ENCODE measurements at places on chromosomes 2 and 18. TPM values are rescaled to one million over a fixed set of nuclear protein-coding genes. Genes with fewer than 3 reads are reported as not detected.

DNA sequence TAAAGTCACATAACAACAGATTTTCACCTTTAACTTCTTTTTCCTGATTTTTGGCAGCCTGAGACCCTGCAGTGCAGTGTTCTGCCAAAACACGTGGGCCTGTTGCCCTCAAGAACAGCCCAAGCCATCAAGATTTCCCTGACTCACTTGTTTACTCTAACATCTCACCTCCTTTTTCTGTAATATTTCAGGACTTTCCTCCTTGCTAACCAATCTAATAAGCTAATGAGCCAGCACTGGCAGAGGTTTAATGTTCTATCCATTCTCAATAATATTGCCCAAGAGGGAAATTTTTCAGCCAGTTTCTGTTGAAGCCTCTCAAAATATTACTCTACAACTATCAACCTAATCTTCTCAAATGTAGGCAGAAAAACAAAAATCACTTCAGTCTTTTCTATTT lies 635.2 kb downstream of the DPP10 start:
- no peak for DNase-seq

The ECEL1 gene
- total RNA-seq: 2.3 TPM

- no peak for DNase-seq
These were observed 666.0 kb downstream of the DSC3 start for GRCh38 chr18:30376515-30376914.

DNA sequence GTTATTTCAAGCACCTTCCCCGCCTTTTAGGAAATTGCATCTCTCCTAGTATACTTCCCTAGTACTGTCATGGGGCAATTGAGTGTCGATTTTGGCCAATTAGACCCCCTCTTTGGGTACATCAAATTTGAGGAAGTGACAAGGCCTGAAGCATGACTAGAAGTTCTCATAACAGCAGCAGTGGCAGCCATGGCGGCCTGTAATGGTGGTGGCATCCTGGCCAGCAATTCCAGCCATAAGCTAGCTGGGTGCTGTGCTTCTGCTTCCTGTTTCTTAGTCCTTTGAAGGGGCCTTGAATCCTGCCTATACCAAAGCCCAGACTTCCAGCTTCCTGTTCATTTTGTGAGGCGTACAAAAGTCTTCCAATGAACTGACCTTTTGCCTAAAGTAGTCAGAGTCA lies 523.1 kb downstream of the PLCL1 start:
- DNase-seq: no peak

The PDCD1 gene
- 0.88 TPM for total RNA-seq

DNA sequence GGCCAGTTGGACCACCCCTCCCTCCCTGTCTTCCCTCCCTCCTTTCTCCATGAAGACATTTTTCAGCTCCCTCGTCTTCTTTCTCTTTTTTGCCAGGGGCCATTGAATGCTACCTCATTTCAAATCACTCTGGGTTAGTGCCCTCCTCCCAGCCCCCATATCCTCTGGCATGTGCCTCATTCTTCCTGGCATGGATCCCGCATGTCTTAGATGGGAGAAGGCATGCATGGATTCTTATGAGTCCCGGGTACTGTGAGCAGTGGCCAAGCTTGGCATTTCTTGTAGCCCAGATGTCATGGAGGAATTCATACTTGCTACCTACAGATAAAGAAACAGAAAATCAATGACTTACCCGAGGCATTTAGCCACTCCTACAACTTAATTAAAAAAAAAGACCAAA lies 9.0 kb upstream of the HAAO start:
- DNase-seq: no peak

GRCh38 chr2:22894761-22895160 lies 490.2 kb upstream of the KLHL29 start:
- DNase-seq: no peak

DNA sequence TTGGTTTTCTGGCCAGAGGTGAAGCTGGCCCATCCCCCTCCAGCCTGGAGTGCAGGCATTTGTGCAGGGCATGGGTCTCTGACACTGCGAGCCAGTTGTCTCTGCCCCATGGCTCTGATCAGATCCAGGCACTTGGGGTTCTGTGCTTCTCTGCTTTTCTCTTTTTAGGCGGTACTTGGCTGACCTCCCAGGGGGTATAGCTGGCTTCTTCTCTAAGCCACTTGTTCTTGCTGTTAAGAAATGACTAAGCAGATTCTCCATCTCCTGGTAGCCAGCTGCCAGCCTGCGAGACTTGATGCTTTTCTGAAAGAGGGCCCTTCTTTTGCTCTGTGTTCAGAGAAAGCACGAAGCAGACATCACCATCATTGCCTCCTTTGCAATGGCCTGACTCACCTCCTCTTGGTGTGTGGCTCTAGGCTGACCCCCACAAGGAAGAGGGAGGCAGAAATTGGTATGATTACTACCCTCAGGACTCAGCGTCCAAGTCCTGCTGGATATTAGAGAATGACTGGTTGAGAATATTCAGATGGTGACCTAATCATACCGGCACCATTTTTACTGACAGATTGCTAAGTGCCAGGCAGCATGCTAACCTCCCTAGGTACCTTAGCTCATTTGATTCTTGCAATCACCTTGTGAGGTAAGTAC lies 32.7 kb downstream of the TNP1 start:
- DNase-seq: no peak

The CYP27A1 gene
- total RNA-seq: 28.8 TPM

GRCh38 chr2:112491946-112492345 lies 10.0 kb downstream of the TTL start:
- DNase-seq: no peak

DNA sequence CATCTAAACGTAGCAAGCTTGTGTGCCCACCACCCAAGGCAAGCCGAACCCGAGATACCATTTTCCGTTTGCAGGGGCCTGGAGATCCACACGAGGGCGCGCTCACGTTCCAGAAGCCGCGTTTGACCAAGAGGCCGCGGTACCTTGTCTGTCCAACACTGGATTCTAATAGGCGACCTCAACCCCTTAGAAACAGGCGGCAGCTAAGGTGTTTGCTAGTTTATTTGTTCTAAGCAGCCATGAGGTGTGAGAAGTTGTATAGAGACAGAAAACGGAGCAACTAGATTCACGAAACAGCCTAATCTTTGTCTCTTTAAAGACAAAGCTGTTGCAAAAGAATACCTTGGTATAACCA lies 4.2 kb downstream of the HOXD11 start:
- peak; percentile 52 for DNase-seq

Measured in breast epithelium (tissue), 4 donors.